Activated T-cell treated with anti-CD3 and anti-CD28 coated beads for 4 hours (primary cell): ENCODE measurements at places on chromosomes 12 and 14.

- no peak for DNase-seq
Observed at GRCh38 chr12:65443038-65443437, 164.6 kb downstream of the MSRB3 start.

DNA sequence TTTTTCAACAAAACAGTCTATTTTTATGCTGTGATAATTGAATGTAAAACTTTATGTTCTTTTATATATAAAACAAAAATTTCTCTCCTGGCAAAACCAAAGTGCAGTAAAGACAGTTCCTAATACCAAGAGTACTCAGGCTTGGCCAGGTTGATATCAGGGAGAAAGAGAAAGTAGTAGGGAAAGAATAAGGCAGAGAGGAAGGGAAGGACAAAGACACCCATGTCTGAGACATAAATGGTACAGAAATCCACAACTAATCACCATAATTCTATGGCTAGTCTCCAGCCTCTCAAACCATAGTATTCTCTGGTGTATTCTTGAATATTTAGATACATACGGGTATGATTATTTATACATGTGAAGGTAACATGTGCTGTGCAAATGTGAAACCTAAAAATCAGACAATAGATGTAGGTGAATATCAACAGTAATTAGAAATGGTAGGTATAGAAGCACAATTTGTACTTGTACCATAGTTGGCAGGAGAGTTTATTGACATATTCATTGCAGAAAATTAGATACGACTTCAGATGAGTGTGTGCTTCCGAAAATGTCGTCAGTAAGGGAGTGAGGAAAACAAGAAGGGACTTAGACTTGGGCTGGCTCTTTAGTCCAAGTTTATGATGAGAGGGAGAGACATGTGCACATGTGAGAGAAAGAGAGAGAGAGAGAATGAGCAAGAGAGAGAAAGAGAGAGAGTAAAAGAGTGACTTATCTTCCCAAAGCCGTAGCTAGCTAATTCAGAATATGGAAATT, 230.8 kb upstream of the NPAS3 start:
- no peak for DNase-seq

DNA sequence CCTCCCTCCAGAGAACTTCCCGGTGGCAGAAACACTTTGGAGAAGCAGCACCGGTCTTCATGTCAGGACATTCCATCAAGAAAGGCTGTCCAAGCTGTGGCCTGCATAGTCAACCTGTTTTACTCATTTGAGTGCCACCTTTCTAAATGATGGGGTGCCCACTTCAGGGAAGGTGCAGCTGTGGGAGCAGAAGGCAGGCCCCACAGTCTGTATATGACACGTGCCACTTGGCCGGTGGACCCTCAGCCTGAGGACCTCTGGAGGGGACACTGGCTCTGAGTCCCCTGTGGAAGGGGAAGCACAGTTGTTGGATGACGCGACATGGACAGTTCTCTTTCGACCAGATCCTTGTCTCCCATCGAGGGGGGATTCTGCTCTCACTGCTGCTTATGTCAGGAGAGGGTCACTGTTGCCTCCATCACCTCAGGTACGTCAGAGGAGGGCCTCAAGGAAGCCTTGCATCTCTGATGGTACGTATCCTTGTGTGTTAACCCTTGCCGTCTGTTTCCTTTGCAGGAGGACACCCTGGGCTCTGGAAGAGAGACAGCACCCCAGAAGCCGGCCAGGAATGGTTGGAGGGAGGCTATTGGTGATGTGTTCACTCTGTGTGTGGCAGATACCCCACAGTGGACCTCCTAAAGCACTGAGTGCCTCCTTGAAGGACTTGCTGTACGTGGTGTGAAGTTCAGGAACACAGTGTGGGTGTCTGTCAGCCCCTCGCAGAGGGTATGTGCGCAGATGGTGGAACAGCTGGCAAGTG, 132.1 kb upstream of the RTL1 start:
- DNase-seq: no peak

DNA sequence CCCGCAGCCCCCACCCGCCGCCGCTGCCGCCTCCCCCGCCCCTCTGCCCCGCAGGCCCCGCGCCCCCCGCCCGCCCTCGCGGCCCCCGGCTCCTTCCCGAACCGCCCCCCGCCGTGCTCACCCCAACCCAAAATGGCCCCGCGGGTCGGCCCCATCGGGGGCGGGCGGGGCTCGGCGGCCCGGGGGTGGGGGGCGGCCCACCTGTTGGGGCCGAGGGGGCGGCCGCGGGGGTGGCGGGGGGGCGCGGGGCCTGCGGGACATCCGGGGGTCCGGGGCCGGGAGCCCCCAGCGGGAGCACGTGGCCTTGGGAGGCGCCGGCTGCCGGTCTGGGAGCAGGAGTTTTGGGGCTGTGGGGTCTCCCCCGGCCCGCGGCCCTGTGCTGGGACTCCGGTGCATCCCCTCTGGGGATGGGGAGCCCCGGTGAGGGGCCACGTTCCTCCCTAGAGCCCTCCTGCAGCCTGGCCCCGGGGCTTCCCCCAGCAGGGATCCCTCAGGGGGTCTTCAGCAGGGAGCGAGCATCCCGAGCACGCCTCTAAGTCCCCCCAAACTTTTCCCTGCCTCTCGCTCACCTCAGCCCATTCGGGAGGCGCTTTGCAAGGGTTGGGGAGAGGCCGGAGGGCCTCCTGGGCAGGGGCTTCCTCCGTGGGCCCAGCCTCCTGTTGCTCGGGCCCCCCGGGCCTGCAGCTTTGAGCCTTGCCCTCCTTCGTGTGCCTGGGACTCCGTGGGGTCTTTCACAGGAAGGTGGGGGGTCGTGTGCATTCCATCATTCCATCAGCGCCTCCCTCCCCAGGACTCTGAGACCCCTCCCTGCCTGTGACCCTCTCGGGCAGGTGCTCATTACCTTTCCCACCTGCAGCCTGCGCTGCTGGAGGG, 710 bp downstream of the MTA1 start:
- no peak for DNase-seq

DNA sequence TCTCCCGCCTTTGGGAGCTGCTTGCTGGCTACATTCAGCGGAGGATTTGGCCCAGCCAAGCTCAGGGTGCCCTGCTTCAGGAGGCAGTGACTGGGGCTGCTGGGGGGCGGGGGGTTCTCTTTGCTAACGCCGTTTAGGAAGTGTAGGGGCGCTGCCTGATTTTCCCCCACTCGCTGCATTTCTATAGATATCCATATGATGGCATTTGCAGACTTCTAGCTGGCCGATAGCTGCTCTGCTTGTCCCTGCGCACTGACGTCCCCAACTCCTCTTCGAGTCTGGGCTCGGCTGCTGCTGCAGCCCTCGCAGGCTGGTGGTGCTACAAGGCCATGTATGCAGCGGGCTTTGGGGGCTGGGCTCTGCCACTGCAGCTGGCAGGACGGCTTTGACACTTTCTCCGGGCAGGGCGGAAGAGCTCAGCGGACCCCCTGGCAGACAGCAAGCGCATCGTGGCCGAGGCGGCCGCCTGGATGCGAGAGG, 3.1 kb downstream of the LRFN5 start:
- DNase-seq: no peak

DNA sequence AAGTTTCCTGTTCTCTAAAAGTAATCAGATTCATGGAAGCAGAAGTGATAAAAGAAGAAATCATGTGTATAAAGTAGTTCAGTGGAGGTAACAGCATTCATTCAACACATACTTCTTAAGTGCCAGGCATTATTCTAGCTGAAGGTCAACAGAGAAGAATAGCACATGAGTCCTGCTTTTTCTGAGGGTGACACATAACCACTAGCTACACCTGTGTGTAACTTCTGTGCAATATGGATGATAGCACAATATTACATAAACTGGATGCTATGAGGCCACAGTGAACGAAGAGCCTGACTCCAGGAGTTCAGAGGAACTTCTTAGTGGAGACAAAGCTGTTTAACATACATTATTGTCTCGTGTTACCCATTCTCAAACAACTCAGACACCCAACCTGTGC, 114.3 kb upstream of the PCED1B start:
- no peak for DNase-seq

DNA sequence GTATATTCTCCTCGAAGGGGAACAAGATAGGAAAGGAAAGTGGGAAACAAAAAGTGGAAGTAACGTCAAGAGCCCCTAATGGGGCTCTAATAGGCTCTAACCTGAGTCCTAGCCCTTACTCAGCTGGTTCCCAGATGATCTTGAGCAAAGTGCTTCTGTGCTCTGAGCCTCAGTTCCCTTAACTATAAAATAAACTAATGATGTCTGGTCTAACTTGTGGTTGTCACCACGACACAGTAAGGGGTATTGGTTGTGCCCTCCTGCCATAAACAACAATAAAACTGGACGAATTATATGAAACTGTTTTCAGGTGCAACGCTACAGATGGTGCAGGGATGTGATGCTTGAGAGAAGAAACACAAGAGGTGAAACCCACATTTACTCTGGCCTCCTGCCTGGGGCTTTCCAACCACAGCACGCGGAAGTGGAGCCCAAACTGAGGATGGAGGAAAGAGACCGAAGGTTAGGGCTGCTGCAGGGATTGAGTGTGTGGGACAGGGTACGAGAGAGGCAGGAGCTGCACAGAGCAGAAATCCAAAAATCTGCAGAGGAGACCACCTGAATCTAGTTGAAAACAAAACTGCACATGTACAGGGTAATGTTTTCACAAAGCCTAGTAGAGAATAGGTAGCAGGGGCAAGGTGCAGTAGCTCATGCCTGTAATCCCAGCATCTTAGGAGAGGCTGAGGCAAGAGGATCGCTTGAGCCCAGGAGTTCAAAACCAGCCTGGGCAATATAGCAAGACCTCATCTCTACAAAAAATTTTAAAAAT, 45.6 kb upstream of the BCL2L14 start:
- no peak for DNase-seq

DNA sequence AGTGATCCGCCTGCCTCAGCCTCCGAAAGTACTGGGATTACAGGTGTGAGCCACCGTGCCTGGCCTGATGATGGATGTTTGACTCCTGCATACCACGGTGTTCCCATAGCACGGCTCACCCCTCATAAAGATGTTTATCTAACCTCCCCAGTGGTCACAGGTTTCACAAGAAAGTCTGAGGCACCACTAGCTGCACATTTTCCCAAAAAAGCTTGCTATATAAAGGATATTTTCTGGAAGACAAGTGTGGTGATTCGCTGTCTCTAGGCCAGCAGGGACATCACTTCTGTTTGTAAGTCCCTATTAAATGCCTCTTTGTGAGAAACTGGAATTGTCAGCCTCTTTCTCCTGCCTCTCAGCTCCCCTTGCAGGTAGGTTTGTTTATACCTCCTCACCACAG, 18.3 kb downstream of the PLEK2 start:
- DNase-seq: no peak

DNA sequence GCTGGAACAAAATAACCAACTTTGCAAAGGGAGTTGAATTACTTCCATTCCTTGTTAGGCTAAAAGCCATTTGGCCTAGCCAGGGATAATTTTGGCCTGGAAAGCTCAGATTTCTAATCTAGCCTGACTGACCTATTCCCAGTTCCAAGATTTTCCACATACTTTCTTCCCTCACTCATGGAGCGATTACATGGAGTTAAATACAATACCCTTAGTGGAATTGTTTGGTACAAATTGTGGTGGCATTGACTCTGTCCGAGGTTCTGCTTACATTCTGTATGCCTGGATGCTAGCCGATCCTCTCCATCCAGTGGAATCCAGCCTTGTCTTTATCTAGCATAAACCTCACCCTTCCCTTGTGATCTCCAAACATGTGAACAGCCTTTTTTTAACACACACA, 965.1 kb downstream of the DIO2 start:
- no peak for DNase-seq

GRCh38 chr14:75969126-75969525, 12.7 kb downstream of the TGFB3 start:
- DNase-seq: no peak

DNA sequence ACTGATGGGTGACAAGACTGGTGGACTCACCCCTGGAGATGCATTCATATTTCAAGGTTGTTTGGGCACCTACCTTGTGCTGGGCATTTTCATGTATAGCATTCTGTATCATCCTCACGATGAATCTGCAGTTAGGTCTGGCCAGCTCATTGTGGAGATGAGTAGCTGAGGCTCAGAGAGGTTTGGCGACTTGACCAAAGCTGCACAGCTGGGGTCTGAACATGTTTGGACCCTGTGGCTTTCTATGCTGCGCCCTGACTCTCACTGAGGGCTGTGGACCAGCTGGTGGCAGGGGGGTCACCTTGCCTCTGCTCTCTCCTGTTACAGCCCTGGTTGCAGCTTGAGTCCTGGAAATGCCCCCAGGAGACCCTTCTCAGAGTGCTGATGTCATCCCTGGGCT, 24.9 kb upstream of the CCDC63 start:
- DNase-seq: no peak

DNA sequence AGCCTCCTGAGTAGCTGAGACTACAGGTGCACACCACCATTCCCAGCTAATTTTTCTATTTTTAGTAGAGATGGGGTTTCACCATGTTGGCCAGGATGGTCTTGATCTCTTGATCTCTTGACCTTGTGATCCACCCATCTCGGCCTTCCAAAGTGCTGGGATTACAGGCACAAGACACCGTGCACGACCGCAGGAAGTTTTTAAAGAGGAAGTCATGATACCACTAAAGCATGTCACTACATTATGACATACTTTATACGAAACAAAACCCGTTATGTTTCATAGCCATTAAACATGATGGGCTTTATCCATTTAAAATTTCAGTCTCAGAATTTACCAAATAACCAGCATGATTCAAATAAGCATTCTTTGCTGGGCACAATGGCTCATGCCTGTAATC, 83.8 kb upstream of the DUSP6 start:
- DNase-seq: no peak

- DNase-seq: no peak
Observed at GRCh38 chr14:79473651-79474050, 737.7 kb downstream of the DIO2 start.

DNA sequence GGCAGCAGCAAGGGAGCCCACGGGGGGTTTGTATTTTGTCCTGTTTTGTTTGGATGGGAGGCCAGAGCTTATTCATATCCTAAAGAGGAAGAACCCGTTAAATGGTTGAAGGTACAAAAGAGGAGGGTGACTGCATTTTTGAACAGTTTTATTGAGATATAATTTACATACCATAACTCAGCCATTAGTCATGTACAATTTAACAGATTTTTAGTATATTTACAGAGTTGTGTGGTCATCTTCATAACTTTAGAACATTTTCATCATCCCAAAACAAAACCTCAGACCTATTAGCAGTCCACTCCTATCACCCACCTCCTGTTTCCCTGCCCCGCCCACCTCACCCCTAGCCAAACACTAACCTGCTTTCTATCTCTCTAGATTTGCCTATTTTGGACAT, 12.6 kb downstream of the NRDE2 start:
- DNase-seq: no peak

GRCh38 chr12:58288190-58288589, 346.8 kb downstream of the ATP23 start:
- DNase-seq: no peak

- peak; percentile 27 for DNase-seq
Observed at GRCh38 chr12:10235761-10236631, 23.3 kb downstream of the GABARAPL1 start.

- peak; percentile 57 for DNase-seq
Observed at GRCh38 chr12:54958048-54958658, 26.4 kb downstream of the TESPA1 start.

GRCh38 chr14:24282736-24283135, 11.3 kb upstream of the RABGGTA start:
- DNase-seq: no peak

- DNase-seq: peak; percentile 59
Observed at GRCh38 chr12:132444957-132445883, 44.7 kb upstream of the FBRSL1 start.
